Stimulated activated naive CD8-positive, alpha-beta T cell treated with anti-CD3 and anti-CD28 coated beads, Interleukin-15, amount 100 ng/mL, for 72 hours (primary cell): ENCODE measurements at places on chromosomes 1 and 21.
A peak's percentile ranks its signal among the peaks of the same experiment; 100 is the strongest.

GRCh38 chr1:8754247-8754650 lies 63.2 kb downstream of the RERE start:
- no peak for DNase-seq

GRCh38 chr1:210786546-210786945 lies 347.4 kb downstream of the KCNH1 start:
- DNase-seq, result no peak

- DNase-seq, result no peak
Measured at GRCh38 chr1:206411321-206411720, 59.0 kb upstream of the IKBKE start.

DNA sequence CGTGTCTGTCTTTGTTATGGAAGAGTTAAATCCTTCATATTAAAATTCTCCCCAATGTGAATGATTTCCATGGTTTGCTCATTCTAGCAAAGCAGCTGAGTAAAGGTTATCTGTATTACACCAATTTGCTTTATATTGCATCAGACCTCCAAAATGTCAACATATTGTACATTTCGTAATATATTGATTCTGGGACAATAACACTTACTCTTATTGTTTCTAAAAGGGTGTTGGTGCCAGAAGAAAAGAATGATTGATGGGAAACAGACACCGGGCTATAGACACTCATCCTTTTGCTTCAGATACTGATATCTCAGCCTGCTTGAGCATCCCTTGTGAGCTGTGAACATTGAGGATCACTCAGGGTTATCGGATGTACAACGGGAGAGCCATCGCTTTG lies 7.0 kb downstream of the NTNG1 start:
- no peak for DNase-seq

DNA sequence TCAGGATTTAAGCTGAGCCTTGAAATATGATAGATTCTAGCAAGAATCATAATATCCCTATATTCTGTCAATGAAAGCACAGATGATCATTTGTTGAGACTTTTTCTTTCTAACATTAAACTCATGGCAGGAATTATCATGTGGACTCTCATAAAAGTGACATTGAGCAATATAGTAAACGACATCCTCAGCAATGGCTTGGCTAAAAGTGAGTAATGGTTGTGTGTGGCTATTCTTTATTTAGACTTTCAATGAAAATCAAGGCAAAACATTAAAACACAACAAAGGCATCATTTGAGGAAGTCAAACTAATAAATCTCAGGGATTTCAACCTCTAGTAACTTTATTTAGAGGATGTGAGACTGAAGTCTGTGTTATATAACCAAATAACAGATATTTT lies 257.8 kb upstream of the ADGRL4 start:
- no peak for DNase-seq

- DNase-seq, result peak; percentile 39
Measured at GRCh38 chr1:76868154-76868882, 1.0 kb downstream of the ST6GALNAC5 start.

- DNase-seq, result no peak
Measured at GRCh38 chr1:108072776-108073175, 107.8 kb upstream of the VAV3 start.

DNA sequence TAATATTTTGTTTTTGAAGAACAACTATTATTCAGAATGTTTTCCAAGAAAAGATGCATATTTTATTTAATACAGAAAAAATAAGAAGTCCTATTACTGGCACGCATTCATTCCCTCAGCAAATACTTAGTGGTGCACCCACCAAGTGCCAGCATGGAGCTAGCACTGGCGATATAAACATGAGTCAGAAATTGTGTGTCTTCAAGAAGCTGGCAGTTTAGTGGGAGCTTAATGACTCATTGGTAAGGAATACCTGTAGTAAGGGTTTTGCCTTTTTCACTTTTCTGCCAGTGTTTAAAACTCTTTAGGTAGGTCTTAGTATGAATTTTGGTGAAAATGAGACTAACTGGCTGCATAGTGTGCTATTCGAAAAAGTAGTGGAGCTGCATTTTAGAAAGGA lies 6.3 kb downstream of the MAGI3 start:
- no peak for DNase-seq

- no peak for DNase-seq
Measured at GRCh38 chr1:219149953-219150352, 23.7 kb upstream of the LYPLAL1 start.

DNA sequence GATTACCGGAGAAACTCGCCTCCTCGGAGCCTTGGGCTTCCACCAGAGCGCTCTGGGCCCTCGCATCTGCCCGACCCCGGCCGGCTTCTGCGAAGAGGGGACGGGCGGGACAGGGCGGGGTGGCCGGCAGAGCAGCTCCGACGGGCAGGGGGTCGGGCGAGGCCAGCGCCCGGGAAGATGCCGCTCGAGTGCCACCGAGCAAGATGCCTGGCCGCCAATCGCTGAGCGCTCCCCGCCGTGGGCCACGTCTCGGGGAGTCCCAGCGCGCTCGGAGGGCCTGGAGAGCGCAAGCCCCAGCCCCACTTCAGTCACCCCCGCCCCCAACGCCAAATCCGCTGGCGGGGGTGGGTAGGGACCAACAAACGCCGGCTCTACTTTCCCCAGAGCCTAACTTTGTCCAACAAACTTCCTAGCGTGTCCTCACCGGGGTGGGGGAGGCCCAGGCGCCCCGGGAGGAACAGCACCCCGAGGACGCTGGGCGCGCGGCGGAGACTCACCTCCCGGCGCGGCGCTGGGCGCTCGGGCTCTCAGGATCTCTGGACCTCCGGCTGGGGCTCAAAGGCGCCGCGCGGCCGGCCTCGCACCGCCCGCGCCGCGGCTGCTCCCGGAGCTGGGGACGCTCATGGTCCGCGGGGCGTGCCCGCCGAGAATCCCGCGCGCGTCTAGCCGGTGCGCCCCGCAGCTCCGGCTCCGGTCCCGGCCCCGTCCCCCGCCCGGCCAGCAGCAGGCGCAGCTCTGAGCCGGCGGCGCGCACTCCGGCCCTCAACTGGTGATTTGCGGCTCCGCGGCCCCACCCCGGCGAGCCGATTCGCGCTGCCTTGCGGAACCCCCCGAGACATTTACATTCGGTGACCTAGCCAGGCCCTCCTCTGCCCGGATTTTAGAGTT lies at the start of gene BCAR3:
Gene BCAR3, minus strand, starts transcription at position 737 of the 888 bp plus-strand sequence. CDS start 6,907 bp downstream, outside the sequence.
- DNase-seq, result peak; percentile 23

- no peak for DNase-seq
Measured at GRCh38 chr1:203428981-203429599, 46.5 kb upstream of the PRELP start.

DNA sequence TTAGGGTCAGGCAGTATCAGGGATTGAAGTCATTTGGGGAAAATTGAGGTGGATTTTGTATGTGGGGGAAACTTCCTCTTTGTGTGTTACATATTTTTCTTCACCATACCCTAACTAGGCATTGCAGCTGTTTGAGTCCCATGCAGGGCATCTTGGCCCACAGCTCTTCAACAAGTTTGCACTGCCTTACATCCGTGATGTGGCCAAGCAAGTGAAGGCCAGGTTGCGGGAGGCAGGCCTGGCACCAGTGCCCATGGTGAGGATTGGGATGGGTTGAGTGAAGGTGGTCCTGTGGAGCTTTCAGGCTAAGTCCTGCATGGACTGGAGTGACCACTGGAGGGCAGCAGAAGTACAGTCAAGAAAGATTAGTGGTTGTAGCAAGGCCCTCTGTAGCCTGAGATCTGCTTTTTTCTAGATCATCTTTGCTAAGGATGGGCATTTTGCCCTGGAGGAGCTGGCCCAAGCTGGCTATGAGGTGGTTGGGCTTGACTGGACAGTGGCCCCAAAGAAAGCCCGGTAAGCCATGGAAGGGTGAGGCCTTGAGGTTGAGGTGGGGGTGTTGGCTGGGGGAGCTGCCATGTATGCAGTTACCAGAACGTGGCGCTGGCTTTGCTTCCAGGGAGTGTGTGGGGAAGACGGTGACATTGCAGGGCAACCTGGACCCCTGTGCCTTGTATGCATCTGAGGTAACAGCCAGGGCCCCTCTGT lies 2.4 kb downstream of the UROD start:
- DNase-seq, result peak; percentile 81
